NCI-H226 (cell line): ENCODE measurements at places on chromosomes 2 and 18.
A peak's percentile ranks its signal among the peaks of the same experiment; 100 is the strongest.

- DNase-seq, result no peak
Observed at GRCh38 chr18:67300498-67300897, 216.0 kb downstream of the DSEL start.

DNA sequence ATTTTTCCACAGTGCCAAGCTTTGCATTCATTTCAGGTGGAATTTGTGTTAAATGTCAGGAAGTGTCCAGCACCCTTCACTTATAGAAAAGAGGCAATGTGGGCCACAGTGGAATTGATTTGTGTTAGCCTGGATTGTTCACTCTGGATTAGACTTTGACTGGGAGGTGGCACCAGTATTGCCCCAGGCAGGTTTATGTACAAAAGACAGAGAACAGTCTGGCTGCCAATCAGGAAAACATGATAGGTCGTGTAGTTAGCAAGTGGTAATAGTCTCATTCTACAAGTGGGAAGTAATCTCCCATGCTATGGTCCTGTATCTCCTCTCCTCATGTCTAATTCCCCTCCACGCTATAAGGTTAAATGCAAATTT, 45.6 kb downstream of the RAB27B start:
- no peak for DNase-seq

DNA sequence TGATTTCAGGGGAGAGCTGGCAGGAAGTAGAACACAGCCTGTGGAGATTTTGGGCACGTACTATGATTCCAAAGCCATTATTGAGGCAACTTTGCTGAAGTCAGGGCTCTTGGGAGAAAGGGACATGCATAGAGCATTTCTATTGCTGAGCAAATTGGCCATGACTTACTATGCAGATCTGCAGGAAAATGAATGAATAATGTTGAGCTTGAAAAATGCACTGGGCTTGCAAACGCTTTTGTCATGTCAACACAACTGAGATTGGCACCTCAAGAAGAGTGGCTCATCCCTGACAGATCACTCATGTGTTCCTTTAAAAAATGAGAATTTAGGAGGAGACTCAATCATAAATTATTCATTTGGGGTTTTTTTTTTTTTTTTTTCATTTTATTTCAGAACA, 230.5 kb downstream of the MBD2 start:
- DNase-seq, result no peak

DNA sequence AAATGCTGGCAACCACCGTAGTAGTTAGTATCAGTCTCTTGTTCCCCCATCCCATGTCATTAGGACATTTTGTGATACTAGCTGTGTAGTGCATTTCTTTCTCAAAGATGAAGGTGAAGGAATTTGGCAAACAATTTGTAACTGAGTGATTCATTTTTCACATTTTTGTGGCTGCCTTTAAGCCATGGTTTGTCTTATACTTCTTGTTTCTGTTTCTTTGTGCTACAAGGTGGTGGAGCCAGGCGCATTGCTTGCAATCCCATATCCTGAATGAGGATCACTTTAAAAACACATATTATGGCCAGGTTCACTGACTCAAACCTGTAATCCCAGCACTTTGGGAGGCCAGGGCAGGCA, 40.6 kb downstream of the GPD2 start:
- DNase-seq, result peak; percentile 69

GRCh38 chr2:28981620-28982376, 700 bp downstream of the TOGARAM2 start:
- DNase-seq, result no peak

DNA sequence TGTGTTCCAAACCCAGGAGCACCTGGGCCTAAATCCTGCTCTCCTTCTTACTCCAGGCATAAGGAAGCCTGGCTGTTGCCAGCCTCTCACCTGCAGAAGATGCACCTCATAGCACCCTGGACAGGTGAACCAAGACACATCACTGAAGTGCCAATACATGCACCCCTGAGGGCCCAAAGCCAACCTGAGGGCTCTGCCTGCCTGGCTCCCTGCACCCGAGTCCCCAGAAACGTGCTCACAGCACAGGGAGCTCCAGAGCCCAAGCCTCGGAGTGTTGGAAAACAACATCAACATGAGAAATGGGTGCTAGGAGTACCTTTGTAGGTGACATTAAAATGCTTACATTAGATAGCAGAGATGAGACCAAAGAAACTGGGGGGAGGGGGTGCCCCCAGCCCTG, 96.3 kb upstream of the RAB6C start:
- no peak for DNase-seq

DNA sequence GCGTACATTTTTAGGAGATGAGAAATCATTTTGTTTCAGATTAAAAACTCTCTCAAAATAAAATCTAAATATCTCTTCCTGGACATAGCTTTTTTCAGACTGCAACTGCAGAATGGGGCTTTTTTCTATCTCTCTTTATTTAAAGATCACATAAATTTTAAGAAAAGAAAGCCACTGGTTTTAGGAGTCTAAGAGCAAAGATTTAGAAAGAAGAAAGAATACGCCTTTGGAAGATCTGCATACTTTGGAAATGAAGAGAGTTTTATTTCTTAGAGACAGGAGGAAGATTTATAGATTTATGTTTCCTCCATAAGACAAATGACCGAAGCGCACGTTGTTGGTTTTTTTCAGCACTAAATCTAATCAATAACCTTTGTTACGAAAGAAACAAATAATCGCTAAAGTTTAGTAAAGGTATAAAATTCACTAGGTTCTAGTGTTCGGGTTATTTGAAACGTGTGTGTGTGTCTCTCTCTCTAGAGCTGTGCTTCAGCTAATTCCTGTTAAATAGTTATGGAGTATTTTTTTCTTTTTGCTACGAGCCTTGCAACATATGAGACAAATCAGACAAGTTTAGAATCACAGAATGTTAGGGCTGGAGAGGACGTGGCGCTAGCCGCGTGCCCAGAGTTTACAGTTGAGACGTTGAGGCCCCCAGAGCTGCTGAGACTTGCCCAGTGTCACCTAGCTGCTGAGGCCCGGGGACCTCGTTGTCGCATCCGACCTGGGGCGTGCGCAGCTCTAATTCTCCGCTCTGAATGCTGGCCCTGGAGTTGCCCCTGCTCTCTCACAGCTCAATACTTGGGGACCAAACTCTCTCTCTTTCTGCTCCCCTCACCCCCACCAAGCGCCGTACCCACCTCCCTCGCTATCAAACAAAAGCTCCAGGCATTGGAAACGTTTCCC, 69.9 kb downstream of the CTAGE1 start:
- peak; percentile 11 for DNase-seq
